SK-N-SH treated with all-trans-retinoic acid at 6 μM for 48 hours (cell line): ENCODE measurements at places on chromosomes 5 and 9.

GRCh38 chr5:150662731-150663516 lies 1.9 kb downstream of the MYOZ3 start:
- ATAC-seq = no peak

DNA sequence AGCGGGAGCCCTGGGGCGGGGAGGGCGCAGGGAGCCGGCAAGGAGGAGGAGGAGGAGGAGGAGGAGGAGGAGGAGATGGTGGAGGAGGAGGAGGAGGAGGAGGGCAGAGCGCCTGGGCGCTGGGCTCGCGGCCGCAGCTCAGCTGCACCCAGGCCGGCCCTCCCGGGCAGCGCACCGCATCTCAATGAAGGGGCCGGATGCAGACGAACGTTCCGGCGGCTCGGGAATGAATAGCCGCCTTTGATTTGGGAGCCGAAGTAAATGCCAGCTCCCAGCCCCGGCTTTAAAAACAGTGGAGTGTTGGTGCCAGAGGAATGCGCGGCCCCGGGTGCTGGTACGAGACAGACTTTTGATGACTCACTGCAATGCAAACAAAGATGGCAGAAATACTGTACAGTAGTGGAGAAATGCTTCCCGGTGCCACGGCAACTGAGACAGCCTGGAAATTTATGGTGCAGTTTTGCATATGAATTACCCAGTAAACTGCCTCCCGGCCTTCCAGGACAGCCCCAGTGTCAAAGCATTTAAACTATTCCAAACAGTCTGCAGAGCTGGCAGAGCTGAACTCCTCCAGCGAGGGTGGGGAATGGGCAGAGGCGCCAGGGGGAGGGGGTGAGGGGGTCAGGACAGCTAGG lies 43.1 kb downstream of the NACC2 start:
- ATAC-seq = peak; percentile 85

- ATAC-seq = no peak
Measured at GRCh38 chr5:134146651-134147518, 29.9 kb downstream of the SKP1 start.

GRCh38 chr9:77486463-77486862 lies 161.7 kb downstream of the GNA14 start:
- no peak for ATAC-seq

GRCh38 chr5:142531977-142532780 lies 153.7 kb downstream of the FGF1 start:
- no peak for ATAC-seq

DNA sequence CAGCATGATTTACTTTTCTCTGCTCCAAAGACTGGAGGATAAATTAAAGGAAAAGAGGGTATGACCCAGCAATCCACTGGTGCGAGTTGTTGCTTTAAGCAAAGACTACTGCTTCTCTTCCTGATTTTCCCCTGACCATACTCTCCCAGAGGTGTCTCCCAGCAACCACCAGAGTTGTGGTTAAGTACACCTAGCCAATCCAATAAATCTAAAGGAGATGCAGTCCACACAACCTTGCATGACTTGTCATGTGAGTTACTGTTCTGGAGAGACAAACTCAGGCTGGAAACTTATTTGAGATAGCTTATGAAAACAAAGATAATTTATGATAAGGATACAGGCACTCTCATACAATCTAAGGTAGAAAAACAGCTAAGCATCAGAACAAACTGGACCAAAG lies 11.9 kb downstream of the TMC1 start:
- ATAC-seq = peak; percentile 41; the same call in 2 of the 3 replicates

- ATAC-seq = no peak
Measured at GRCh38 chr5:154258531-154259217, 68.1 kb downstream of the GALNT10 start.

- no peak for ATAC-seq
Measured at GRCh38 chr5:170144286-170145023, 38.8 kb downstream of the FOXI1 start.

- no peak for ATAC-seq
Measured at GRCh38 chr5:14560091-14560595, 21.4 kb upstream of the OTULINL start.

DNA sequence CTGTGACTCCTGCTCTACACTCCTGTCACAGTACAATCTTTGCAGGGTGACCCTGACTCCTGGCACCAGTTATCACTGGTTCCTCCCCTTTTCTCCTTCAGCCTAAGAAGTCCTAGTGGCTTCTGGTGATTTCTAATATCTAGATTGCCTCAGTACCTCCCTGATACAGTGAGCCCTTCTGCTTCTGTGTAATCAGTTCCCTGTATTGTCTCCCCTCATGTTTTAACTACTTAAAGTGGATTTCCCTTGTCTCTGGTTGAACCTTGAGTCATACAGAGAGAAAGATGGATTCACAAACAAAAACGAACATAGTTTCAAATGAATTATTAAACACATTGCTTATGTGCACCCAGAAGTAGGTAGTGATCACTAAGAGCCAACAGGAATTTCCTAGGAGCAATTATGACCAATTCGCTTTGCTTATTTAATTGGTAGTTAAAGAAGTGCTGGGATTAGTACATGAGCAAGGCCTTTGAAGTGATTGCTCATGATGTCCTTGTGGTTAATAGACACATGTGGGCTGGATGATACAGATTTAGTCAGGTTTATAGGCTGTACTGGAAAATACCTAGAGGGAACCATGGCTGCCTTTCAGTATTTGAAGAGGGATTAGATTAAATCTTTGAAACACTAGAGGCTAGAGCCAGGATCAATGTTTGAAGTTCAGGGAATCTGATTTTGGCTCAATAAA lies 145.8 kb upstream of the MEF2C start:
- ATAC-seq = no peak

DNA sequence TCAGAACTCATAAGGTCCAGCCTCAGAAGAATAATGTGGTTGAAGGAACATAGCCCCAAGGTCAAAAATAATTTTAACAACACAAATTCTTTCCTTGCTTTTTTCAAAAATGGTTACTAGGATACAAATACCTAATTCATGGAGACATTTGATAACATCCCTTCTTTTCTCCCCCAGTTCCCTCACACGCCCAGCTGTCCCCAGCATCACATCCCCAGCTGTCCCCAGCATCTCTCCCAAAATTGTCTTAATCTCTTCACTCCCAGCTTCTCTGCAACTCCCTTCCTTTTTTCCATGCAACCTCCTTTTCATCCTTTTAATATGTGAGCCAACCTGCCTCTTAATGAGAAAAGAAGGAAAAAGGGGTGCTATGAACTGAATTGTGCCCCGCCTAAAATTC lies 77.8 kb downstream of the FSTL4 start:
- no peak for ATAC-seq

DNA sequence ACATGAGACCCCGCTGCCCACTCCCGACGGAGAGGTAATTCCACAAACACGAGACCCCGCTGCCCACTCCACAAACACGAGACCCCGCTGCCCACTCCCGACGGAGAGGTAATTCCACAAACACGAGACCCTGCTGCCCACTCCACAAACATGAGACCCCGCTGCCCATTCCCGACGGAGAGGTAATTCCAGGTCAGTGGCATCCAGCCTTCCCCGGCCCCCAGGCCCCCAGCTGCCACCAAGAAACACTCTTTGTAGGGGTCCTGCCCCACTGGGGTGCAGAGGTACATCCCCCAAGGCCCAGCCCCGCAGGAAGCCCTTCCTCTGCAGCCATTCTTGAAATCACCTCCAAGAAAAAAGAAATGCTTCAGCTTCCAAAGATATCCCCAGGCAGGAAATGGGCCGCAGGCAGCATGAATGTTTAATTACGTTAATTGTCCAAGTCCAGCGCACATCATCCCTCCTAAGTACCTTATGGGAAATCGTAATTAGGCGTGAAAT lies 115.9 kb downstream of the ADAMTS2 start:
- ATAC-seq = no peak

GRCh38 chr5:168048486-168048885 lies 243.0 kb upstream of the WWC1 start:
- no peak for ATAC-seq

DNA sequence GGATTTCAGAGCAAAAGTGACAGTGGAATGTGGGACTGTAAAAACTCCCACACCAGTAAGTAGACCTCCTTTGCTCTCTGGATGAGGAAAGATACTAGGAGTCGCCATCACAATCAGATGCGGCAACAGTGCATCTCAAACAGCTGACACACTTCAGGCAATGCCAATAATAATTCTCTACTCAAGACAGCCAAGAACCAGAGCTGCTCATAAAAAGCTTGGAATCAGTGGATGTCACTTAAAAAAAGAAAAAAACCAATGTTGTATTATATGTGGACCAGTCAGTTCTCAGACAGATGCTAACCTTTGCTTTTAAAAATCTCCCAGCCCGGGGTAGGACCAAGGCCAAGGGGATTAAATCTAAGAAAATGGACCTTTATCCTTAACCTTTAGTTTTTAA lies 185.0 kb downstream of the GNA14 start:
- no peak for ATAC-seq

GRCh38 chr5:143195491-143195890 lies 208.0 kb downstream of the NR3C1 start:
- no peak for ATAC-seq

GRCh38 chr5:16090270-16090669 lies 89.3 kb downstream of the MARCHF11 start:
- ATAC-seq = no peak

DNA sequence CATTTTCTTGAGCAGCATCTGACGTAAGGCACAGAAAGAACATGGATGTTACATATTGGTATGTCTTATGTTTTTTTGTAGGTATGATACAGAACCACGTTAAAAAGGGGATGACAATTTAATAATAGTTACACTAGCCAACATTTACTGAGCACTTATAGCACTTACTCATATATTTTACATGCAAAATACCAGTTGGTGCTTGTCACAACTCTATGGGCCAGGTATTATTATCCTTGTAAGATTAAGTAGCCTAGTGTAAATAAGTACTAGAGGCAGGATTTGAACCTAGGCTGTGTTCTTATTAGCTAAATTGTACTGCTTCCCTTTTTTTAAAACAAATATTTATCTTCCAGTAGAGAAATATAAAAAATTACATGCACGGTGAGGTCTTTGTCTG lies 83.5 kb downstream of the RANBP17 start:
- no peak for ATAC-seq

DNA sequence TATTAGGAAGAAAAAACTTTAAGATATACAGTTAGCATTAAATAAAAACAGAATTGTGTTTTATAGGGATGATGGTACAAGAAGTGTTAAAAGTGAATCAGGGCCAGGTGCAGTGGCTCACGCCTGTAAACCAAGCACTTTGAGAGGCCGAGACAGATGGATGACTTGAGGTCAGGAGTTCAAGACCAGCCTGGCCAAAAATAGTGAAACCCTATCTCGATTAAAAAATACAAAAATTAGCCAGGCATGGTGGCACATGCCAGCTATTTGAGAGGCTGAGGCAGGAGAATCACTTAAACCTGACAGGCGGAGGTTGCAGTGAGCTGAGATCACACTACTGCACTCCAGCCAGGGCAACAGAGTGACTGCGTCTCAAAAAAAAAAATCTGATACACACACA lies 282.9 kb upstream of the ATP10B start:
- no peak for ATAC-seq
